ENCODE measurements at places on chromosomes 1 and 21.
A peak's percentile ranks its signal among the peaks of the same experiment; 100 is the strongest.

- DNase-seq = peak; percentile 63
These were observed 24.9 kb upstream of the PARP1 start for GRCh38 chr1:226432586-226433340.

DNA sequence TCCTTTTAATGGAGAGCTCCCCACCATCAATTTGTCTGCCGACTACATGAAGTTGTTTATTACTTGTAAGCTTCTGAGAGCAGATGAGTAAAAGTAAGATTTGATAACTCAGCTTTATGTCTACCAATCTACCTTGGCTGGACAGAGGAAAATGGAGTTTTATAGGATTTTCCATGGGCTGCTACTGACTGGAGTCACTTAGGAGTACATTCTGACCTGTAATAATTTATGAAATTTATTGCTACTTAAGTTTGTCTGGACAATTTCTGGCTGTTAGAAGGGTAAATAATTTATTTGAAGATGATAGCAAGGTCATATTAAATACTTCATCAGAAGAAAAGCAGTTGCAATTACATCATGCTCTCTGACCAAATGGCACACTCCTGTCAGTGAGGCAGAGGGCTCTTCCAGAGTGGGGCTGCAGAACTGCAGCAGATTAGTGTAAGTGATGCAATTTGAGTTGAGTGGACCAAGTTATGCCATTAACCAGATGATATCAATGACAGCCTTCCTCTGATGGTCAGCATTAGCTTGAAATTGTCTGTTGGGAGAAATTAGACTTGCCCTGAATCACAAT, 736.7 kb upstream of the PTBP2 start:
- peak; percentile 8 for DNase-seq

- no peak for DNase-seq
These were observed 40.6 kb upstream of the RAB4A start for GRCh38 chr1:229230140-229230892.

DNA sequence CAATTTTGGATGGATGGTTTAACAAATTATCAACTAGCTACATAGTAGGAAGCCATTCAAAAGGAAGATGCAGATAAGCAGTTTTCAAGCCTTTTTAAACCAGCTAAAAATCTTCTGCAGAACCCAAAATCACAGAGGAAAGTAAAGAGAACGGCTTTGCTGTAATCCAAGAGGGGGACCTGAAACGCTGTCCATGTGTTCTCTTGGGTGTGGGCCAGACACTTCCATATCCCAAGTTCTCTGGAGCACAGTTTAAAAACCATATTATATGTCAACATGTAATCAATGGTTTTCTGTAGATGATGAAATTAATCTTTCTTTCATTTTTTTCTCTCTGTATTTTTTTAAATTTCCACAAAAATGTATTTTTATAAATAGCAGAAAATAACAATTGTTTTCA, 90.5 kb downstream of the SELENOF start:
- no peak for DNase-seq

DNA sequence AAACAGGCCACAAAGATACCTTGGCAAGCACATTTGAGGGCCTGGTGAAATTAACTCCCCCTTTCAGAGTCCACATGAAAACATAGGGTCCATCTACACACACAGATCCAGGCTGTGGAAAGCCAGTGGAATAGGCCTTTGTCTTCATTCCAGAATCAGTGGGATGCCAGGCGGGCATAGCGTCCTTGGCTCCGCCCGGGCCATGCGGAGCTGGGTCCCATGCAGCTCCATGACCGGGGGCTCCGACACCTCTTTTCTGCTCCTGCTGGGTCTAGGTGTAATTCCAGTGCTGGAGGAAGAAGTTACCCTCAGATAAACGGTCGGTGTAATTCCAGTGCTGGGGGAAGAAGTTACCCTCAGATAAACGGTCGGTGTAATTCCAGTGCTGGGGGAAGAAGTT, 63.6 kb upstream of the COL6A1 start:
- DNase-seq = no peak

GRCh38 chr1:7551442-7551841, 219.7 kb upstream of the VAMP3 start:
- DNase-seq = no peak

- DNase-seq = no peak
These were observed 131.3 kb downstream of the RGS7 start for GRCh38 chr1:241225741-241226140.

- no peak for DNase-seq
These were observed 7.1 kb upstream of the ITGB2 start for GRCh38 chr21:44927587-44928461.

- peak; percentile 82 for DNase-seq
These were observed 70.1 kb upstream of the CASZ1 start for GRCh38 chr1:10866321-10867093.

DNA sequence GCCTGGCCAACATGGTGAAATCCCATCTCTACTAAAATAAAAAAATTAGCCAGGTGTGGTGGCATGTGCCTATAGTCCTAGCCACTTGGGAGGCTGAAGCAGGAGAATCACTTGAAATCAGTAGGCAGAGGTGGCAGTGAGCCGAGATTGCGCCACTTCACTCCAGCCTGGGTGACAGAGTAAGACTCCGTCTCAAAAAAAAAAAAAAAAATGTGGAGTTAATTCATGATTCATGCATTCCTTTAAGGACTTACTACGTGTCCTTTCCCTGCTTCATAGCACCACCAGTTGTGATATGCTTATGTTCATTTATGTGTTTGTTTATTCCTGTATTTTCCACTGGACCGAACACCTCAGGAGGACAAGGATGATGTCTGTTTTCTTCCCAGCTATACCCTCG, 12.7 kb upstream of the PRELP start:
- no peak for DNase-seq

GRCh38 chr1:202689493-202690342, 20.5 kb downstream of the SYT2 start:
- DNase-seq = no peak

- DNase-seq = no peak
These were observed 23.8 kb downstream of the HSD11B1 start for GRCh38 chr1:209728466-209728865.

GRCh38 chr1:87334351-87335174, 5.9 kb downstream of the LMO4 start:
- peak; percentile 94 for DNase-seq

DNA sequence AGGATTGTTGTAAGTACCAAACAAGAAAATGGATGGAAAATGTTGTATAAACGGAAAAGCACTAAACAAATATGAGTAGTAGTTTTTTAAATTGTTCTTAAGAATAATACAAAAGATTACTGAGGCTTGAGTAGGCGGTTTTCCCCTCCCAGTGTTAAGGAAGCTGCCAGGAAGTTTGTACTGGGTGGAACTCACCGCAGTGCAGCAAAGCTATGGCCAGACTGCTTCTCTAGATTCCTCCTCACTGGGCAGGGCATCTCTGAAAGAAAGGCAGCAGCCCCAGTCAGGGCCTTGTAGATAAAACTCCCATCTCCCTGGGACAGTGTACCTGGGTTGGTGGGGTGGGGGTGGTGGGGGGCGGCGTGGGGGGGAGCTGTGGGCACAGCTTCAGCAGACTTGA, 58.7 kb downstream of the XCL2 start:
- no peak for DNase-seq

- DNase-seq = no peak
These were observed 64.5 kb upstream of the FAM3B start for GRCh38 chr21:41251961-41252642.

DNA sequence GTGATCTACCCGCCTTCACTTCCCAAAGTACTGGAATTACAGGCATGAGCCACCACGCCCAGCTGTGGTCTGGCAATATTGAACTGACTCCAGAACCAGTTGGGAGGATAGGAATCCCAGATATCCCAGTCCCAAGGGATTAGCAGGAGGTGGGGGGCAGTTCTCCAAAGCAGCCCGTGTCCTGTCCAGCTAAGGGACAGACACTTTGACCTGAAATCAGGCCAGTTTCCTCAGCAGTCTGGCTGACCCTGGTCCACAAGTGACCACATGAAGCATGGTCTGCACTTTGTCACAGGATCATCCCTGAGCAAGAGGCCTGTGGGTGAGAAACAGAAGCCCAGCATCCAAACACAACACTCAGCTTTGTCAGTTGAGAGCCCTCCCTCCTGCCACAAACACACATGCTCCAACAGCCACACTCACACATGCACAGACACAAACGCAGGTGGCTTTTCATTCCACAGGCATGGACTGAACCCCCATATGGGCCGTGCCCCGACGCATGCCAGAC, 2.7 kb upstream of the FDPS start:
- no peak for DNase-seq

DNA sequence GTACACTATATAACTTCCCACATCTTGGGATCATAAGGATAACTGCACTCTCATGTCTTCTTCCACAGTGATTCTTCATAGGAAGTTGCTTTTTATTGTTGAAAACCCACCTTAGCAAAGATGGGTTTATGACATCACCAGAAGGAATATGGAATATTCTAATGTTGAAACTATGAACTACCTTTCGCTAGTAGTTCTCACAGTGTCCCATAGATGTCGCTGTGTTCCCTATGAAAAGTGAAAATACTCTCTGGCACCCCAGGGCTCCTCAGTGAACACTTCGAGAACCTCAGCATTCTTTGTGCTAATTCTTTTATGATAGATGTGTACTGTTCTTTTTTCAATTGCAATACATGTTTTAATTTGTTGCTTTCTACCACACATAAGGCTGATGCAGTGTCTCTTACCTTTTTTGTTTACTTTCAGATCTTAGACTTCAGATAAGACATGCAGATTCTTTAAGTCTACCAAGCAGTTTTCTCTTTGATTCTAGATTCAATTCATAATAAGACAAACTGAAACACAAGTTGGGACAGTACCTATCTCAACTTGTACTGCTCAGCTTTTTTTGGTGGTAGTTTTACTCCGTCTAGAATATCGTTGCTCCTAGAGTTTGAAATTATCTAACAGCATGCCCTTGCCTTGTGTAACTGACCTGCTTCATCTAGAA, 90.8 kb downstream of the GTF2B start:
- DNase-seq = peak; percentile 64

- peak; percentile 75 for DNase-seq
These were observed 18.3 kb upstream of the PLEKHA6 start for GRCh38 chr1:204377800-204378668.

GRCh38 chr21:46411691-46412090, 47.0 kb upstream of the DIP2A start:
- DNase-seq = no peak

DNA sequence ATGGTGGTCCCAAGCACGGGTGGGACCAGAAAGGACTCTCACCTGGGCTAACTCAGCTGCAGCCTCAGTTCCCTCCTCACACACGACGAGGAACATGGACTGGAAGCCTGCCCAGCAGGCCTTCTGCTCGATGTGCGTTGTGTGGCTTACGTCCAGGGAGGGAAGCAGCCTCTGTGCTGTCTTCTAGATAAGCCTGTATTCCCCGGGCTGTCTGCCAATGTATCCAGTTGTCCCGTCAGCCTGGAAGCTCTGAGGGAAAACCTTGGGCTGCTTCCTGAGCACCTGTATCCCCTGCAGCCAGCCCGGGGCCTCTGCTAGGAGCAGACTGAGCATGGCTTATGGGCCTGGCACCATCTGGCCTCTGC, 10.5 kb downstream of the PCSK9 start:
- peak; percentile 17 for DNase-seq

GRCh38 chr21:43273016-43273707, 104.4 kb downstream of the CRYAA start:
- DNase-seq = no peak

GRCh38 chr1:59978511-59978910, 51.9 kb upstream of the CYP2J2 start:
- no peak for DNase-seq

DNA sequence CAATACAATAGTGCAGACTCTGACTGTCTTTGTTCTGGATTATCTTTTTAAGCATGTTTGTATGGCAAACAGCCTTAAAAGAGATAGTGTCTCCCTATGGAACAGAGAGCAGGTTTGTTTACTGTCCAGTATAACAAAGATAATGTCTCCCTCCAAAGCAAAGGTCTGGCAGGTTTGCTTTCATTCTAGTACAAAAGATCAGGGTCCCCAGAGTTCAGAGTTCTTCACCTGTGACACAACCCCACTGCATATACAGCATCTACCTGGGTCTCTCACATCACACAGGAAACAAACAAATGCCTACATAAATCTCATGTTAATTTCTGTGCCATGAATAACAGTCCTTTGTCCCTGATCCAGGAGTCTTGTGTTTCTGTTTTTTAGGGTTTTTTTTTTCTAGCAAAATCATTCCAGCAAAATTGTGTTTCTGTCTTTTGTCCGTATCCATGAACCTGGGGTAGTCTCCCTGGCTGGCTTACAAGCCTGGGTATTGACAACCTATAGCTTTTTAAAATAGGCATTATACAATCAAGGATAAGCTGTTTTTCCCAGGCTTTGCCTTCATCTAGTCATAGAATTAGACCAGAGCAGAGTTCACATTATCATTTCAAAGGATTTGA, 89.4 kb upstream of the PTBP2 start:
- no peak for DNase-seq

DNA sequence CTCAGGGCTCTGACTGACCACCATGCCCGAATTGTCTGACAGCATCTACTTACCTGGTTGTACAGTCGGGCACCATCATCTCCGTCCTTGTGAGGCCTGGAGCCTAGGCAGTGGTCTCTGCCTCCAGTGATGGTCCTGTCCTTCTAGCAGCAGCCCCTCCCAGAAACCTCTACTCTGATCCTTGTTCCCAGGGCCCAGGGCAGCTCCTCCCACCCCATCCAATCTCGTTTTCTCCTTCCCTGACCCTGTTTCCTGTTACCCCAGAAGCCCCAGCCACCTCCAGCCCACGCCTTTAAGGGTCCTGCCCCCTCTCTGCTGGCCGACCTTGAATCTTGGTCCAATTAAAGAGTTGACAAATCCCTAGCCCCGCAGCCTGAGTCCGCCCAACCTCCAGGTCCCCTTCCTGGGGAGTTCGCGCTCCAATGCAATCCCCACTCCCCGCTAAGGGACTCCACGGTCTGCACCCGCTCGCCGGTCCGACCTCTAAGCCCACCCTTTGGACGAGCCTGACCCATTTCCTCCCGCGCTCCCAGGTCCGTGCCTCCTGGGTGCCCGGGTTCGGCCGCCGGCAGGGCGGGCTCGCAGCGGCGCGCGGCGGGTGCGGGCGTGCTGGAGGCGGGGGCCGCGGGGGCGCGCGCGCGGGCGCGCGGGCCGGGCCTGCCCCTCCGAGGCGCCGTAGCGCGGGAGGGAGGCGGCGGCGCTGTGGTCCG, at the start of gene B4GALT2:
Gene B4GALT2 (plus strand): TSS at position 660 of the 710 bp plus-strand sequence. CDS start 1,951 bp downstream, outside the sequence.
- peak; percentile 81 for DNase-seq

DNA sequence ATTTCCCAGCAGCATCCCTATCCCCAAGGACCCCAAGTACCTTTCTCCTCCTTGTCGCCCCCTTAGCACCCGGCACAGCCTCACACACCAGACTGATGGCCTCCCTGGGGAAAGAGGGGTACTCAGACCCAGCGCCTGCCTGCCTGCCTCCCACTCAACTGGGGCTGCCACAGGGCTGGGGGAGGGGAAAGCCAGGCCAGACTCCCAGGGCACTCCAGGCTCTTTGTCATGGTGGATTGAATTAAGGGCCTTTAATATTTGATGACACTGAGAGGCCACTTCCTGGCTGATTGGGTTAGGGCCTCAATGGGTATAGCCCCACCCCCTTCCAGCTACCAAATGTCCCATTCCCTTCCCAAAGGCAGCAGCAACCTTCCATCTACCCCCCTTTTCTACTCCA, 1.8 kb downstream of the SHC1 start:
- DNase-seq = no peak
